Retina (tissue), 1 donor: ENCODE measurements at places on chromosomes 4 and X.

- no peak for DNase-seq
Measured at GRCh38 chr4:39713691-39714090, 15.8 kb downstream of the UBE2K start.

GRCh38 chrX:63750811-63751210 lies 34.2 kb downstream of the ARHGEF9 start:
- peak; percentile 30 for DNase-seq

GRCh38 chr4:126130215-126130614 lies 815.5 kb downstream of the FAT4 start:
- no peak for DNase-seq

DNA sequence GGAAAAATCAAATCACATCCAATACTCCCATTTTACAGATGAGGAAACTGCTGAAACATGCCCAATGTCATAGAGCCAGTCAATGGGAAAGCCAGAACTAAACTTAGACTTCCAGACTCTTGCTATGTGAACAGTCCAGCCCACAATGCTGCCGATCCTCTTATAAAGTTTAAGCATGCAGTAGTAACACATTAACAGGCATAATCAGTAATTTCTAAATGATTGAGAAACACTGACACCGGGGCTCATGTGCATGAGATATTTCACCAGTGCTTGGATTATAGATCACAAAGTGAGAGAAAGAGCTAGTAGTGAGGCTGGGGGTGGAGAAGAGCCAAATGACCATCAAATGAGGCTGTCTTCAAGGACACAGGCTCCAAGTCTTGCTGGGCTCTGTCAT lies 2.5 kb downstream of the BDH2 start:
- no peak for DNase-seq

- DNase-seq, result no peak
Measured at GRCh38 chr4:105345358-105345757, 128.5 kb downstream of the PPA2 start.

GRCh38 chr4:141416677-141417363 lies 196.1 kb downstream of the ZNF330 start:
- no peak for DNase-seq

- DNase-seq, result no peak
Measured at GRCh38 chr4:76623217-76624045, 188.4 kb downstream of the SHROOM3 start.

DNA sequence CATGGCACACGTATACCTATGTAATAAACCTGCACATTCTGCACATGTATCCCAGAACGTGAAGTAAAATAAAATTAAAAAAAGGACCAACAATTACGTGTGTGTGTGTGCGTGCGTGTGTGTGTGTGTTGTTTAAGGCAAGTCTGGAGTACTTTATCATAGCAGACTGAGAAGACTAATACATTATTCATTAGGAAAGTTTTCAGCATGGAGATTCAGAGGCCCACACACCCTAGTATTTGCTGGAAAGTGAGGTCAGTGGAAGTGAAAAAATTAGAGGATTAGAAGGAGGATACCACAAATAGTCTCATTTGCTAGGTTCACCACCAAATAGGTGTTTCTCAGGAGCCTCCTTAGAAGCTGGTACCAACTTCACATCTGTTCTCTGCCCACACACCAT lies 457.1 kb upstream of the CPEB2 start:
- DNase-seq, result no peak

GRCh38 chr4:119897260-119897659 lies 169.4 kb downstream of the MAD2L1 start:
- DNase-seq, result peak; percentile 21

GRCh38 chr4:183747931-183748670 lies 89.0 kb downstream of the TRAPPC11 start:
- DNase-seq, result no peak

- no peak for DNase-seq
Measured at GRCh38 chr4:10353110-10353509, 104.1 kb downstream of the ZNF518B start.

DNA sequence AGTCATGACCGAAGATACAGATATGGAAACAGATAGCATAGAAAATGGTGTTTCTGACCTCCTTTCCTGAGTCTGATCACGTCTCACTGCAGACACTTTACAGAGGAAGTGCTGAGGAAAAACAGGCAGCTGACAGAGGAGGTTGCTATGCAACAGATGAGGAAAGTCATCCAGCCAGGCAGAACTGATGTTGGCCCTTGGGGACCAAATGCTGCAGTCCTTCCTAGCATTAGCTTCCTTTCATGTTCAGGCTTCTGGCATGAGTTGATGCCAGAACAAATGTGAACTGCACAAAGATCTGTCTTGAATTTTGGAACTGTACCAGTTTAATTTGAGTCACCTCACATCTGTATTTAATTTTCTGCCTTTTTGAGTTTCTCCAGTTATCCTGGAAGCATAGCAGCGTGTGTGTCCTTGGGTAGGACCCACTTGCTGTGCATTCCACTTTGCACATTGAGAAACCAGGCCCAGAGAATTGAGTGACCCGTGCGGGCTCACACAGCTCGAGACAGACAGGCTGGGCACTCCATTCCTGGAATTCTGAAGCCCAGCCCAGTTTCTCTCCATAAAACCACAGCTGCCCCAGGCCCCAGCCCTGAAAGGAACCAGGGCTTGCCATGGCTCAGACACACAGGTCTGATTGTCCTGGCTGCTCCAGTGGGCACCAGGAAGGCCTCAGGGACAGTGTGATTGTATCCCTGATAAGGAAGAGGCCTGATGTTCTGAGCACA lies 1.4 kb upstream of the MAGED1 start:
- peak; percentile 65 for DNase-seq

- DNase-seq, result no peak
Measured at GRCh38 chr4:26632916-26633315, 49.0 kb downstream of the TBC1D19 start.

DNA sequence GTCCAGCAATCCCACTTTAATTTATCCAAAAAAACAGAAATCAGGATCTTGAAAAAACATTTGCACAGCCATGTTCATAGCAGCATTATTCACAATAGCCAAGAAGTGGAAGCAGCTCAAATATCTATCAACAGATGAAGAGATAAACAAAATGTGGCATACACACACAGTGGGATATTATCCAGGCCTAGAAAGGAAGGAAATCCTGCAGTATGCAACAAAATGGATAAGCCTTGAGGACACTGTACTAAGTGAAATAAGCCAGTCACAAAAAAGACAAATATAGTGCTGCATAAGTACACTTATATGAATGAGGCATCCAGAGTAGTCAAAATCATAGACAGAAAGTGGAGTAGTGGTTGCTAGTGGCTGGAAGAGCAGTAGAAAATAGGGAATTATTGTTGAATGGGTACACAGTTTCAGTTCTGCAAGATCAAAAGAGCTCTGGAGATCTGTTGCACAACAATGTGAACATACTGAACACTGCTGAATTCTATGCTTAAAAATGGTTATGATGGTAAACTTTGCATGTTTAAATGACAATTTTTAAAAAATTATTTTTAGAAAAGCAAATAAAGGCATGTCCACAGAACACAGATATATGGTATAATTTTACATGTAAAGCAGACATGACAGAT lies 25.6 kb downstream of the CHM start:
- DNase-seq, result no peak

DNA sequence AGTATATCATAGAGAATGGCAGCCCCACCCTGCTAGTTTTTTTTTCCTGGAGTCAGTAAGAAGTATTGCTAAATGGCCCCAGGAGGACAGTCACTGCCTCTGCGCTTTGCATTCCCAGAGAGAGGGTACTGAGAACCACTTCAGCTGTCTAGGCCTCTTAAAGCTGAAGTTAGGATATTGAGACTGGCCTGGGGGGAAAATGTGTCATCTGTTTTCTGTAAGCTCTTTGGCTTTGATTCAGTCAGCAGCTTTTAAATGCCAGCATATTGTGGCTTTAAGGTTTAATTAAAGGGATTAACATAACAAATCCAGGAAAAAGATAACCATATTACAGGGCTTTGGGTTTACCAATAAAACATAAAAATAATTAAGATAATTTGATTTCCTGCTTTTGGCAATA lies 852.0 kb downstream of the PCDH18 start:
- peak; percentile 41 for DNase-seq

GRCh38 chr4:109990261-109991257 lies 77.9 kb downstream of the EGF start:
- DNase-seq, result no peak

DNA sequence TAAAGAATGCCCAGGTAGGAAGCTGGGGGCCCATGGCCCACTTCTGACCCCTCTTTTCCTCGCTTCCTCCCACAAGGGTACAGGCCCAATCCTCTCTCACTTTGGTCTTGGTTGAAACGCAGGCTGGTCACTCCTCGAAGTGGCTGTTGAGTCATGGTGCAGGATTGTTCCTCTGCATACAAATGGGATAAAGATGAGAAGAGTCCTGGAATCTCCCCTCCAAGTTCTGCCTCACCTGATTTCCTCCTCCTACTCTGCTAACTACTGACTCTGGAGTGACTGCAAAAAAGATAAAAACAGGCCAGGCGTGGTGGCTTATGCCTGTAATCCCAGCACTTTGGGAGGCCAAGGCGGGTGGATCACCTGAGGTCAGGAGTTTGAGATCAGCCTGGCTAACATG lies 1.7 kb downstream of the WDR45 start:
- no peak for DNase-seq

DNA sequence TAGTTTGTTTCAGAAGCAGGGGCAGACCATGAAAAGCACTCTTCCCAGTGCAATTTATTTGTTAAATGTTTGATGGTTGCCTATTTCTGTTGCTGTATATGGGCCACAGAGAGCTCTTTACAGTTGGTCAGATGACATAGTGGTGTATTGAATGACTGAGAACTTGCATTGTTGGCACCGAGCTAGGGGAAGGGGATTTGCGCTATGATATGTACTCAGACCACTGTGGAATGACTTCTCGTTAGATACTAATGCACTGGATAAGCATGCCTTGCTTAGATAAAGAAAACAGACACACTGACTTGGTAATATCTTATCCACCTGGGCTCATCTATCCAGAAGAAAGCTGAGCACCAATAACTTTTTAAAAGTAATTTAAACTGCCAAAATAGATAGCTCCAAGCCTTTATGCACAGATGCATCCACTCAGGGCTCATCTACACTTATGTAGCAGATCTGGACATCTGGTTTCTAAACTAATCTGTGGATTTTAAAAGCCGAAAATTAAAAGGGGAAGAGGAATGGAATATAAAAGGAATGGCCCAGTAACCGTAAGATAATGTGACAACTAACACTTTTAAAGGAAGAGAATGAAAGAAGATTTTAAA lies 132.7 kb downstream of the GATB start:
- DNase-seq, result no peak

- DNase-seq, result no peak
Measured at GRCh38 chrX:132692066-132692465, 203.2 kb upstream of the MBNL3 start.

DNA sequence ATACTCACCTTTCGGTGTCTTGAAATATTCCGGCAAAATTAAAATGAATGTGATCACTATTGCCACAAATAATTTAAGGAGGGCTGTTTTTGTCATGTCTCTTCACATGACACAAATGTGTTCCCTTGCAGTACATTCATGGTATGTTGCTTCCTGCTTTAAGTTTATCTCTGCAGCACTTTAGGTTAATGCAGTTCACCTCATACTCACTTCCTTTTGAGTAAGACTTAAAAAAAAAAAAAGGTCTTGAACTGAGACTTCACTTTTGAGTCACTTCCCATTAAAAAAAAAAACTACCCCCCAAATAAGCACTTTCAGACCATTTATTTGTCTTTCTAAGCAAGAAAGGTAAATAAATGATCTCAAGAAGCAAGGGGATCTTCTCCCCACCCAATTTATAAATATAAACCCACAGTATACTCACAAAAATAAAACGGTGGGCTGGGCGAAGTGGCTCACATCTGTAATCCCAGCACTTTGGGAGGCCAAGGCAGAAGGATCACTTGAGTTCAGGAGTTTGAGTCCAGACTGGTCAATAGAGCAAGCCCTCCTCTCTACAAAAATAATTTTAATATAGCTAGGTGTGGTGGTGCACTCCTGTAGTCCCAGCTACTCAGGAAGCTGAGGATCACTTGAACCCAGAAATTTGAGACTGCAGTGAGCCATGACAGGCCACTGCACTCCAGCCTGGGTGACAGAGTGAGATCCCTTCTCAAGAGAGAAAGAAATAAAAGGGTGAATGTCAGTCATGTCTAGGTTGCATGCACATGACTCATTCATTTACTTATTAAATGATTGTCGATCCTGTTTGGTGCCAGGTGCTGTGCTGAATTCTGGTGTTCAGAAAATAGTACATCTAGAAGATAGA lies at the start of gene TMEM156:
Gene TMEM156, minus strand, starts transcription at position 192 of the 868 bp plus-strand sequence. Its CDS starts 96 bp downstream, at position 96.
- DNase-seq, result no peak

DNA sequence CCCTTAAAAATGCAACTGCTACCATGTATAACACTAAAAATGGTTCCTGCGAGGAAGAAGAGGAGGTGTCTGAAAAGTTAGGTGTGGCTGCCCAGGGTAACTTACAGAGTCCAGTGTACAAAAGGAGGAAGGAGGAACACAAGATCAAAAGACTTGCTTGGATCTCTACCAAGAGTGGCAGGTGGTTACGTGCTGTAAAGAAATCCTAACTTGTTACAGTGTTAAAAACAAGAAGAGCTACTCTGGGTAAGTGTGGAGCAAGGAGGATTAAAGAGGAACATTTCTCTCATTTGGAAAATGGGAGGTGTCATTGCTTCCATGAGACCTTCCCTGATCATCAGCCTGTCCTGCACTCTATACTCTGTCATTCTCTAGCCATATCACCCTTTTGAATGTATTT lies 242.0 kb downstream of the PTTG2 start:
- DNase-seq, result no peak

GRCh38 chr4:10106421-10107039 lies 10.1 kb downstream of the WDR1 start:
- DNase-seq, result peak; percentile 55

- peak; percentile 77 for DNase-seq
Measured at GRCh38 chr4:80265571-80266252, 752 bp upstream of the FGF5 start.

GRCh38 chrX:79107891-79108718 lies 36.4 kb upstream of the GPR174 start:
- DNase-seq, result no peak

- DNase-seq, result no peak
Measured at GRCh38 chr4:13642170-13642950, 14.8 kb upstream of the BOD1L1 start.

DNA sequence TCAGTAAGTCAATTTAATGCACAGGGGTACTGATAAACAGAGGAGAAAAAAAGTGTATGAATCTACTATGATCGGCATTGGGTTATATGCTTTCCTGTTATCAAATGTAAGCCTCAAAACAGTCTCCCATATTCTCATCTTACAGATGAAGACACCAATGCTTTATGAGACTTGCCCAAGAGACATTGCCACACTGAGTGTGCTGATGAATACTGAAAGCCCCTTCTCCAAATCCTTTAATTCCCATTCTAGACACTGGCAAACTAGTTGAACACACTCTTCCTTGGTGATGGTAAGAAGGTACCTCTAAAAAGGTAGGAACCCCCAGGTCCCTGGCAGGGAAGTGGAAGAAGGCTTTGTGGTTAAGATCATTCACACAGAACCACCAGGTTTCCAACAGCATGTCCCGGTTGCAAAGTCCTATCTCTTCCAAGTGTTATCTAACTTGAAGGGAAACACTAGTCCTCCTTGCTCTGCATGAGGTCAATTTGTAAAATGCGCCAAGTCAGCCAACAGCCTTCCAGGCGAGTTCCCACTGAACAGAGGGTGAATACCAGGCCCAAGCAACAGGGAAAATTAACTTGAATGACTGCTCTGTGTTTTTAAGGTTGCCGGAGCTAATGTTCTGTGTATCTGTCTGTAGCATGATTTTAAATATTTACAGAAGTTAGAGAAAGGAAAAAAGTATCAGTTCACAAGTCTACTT lies 5.1 kb downstream of the SETD7 start:
- no peak for DNase-seq
